ENCODE measurements at places on chromosomes 4 and X.

DNA sequence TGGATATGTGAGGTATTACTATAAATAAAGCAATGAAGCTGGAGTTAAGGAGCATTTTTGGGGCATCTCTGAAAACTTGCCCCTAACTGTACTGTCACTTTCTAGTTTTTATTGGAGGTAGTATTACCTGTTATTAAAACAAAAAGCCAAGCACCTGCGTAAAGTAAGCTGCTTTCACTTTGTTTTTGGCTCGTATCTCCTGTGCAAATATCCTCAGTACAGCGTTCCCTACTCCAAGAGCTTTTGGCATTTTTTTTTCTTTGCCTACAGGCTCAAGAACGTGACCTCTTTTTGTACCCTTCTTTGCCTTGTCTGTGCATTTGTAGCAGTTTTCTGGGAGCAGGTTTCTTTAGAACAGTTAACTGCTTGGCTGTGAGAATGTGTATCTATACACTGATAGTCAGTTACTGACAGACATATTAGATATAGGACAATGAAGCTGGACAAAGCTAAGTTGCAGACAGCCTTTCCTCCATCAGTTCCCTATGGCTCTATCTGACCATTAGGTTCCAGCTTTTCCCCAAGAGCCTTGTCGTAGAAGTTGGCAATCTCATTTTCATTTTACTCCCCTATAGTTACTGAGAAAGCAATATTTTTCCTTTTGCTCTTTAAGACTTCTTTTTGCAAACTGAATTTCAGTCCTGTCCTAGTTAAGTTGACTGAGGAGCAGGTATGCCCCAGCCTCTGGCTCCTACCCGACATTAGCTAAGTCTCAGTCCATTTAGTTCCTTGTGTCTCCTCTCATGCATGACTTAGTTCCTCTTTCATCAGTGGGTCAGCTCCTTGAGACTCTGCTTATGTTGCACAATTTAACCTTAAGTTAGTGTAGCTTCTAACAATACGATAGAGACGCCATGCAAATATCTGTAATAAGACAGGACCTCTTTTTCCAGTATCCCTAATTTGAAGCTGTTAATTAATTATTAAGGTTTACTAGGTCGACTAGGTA is 71.5 kb upstream of the HPRT1 start:
- no peak for DNase-seq

DNA sequence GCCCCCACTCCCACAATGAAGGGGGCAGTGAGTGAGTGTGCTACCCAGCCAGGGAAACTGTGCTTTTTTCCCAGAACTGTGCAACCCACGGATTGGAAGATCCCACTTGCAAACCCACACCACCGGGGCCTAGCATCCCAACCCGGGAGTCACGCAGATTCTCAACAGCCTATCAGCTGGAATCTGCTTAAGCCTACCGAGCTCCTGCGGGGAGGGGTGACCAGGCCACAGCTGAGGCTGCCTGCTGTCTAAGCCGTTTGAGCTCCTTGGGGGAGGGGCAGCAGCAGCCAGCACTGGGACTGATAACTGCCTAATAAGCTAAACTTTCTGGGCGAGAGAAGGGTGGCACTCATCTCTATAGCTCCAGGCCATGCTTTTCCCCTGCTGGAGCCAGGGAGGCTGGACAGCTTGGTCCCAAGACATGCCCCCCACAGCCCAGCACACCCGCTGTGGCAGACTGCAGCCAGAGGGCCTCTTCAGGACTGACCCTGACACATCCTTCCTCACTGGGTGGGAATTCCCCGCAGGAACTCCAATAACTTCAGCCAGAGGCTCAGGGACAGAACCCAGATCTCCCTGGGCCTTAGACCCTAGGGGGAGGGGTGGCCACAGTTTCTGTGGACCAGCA is 161.3 kb upstream of the MAGEB18 start:
- no peak for DNase-seq

DNA sequence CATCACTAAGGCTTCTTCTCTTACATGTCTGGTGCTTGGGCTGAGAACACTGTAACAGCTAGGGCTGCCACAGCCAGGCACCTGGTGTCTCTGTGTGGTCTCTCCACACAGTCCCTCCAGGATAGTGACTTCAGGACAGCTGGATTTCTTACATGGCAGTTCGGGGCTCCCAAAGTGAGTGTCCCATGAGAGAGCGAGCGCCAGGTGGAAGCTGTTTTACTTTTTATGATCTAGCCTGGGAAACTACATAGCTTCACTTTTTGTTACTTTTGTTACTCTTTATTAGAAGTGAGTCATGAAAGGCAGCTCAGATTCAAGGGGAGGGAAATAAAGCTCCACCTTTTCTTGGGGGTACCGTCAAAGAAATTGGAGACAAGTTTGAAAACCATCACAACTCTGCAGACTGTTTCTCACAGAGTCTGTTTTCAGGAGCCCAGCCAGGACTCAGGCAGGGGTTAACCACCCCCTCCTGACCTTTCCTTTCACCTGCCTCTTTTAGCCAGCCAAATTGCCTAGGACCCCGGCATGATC is 373.0 kb downstream of the MID1IP1 start:
- DNase-seq: no peak

- no peak for DNase-seq
Measured at GRCh38 chr4:99754756-99755155, 61.9 kb upstream of the DAPP1 start.

- DNase-seq: no peak
Measured at GRCh38 chr4:4673070-4673469, 131.2 kb upstream of the STX18 start.

GRCh38 chrX:30957753-30958152 is 68.7 kb upstream of the TAB3 start:
- no peak for DNase-seq

DNA sequence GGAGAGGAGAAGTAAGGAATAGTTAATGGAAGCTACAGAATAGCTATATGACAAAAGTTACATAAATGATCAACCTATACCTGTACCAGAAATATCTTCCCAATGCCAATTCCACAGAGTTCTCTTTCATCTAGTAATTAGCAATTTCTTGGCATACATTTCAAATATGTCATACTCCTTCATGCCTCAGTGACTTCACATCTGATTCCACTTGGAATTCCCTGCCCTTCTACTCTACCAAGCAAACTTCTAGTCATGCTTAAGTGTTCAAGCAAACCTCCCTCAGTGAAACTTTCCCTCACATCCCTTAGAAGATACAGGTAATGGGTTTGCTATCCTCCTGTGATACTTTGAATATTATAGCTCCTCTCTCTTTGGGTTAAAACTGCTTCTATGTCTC is 127.1 kb downstream of the KLHL13 start:
- no peak for DNase-seq

DNA sequence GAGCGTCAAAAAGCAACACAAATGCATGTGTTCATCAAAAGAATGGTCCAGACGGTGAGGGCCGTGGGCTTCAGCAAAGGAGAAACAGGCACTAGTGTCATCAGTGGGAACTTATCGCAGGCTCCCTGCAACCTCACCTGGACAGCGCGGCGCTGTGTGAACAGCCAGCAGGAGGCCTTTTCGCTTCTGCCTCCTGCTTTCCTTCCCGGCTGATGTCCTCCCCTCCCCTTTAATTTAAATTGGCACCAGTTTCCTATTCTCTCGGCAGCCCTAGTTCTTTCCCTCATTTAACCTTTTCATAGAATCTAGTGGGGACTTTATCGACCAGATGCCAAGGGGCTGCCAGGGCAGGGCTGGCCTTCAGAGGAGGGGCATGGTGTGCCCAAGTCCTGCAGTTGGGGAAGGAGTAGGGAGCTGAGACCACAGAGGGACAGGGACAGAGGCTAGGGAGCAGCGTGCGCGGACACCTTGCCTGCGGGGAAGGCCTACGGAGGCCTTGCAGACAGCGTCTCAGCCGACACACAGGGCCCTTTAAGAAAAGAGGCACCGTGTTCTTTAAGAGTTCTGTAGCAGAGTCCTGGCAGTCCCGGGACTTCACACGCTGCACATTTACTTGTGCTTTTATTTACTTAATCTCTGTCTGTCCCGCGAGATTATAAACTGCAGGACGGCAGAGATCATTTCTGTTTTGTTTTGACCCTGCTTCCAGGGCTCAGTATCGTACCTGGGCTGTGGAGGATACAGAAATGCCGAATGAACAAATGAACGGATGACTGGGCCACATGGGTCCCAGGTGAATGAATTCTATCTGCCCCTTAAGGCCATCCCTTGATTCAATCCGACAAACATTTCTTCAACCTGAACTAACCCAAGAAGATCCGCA is 8.4 kb upstream of the SORBS2 start:
- DNase-seq: no peak

GRCh38 chr4:125045311-125045710 is 269.4 kb upstream of the FAT4 start:
- DNase-seq: no peak
